ENCODE measurements at places on chromosomes 2 and 18.

GRCh38 chr18:58691256-58691655, 20.0 kb downstream of the MALT1 start:
- DNase-seq: peak; percentile 31

DNA sequence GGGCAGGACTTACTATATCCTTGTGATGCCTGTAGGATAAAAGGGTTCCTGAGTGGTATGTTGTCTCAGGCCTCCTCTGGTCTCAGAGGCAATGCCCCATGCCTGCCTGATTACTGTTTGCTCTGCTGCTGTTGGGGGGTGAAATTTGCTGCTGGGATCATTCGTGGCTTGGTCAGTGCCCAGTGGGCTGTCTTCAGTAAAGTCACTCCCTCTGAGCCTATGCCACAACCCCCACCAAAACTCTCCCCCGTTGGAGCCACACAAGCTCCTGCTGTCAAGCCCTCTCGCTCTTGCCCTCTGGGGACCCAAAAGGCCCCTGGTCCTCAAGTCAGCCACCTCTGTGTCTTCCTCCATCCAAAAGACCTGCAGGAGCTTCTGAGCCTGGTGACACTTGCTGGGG, 38.6 kb upstream of the TGIF1 start:
- no peak for DNase-seq

DNA sequence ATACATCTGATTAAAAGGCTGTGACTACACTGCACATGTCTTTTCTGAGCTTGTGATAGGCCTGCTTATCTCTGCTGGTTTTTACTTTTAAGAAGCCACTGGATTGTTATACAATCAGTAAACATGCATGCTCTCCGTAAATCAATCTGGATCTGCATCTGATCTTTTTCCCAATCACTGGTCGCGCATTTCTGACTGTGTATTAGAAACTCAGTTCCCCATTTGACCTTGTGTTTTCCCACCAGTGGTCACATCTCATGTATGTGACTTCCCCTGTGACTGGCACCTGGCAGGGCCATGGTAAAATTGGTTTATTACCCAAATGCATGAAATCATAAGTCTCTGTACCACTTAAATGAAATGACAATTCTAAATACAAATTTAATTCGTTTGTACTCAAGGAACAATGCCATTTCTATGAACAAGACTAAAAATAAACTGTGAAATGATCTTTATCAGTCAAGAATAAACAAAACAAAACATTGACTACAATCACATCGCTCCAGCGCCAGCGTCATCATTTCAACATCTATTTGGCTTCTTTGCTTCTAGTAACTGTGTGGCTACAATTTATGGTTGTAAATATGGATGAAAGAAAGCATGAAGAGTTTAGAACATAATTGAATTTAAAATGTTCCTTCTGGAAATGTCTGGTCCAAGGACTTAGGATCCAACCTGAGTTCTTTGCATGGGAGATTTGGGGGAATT, 396.6 kb upstream of the TRIB2 start:
- peak; percentile 25 for DNase-seq

DNA sequence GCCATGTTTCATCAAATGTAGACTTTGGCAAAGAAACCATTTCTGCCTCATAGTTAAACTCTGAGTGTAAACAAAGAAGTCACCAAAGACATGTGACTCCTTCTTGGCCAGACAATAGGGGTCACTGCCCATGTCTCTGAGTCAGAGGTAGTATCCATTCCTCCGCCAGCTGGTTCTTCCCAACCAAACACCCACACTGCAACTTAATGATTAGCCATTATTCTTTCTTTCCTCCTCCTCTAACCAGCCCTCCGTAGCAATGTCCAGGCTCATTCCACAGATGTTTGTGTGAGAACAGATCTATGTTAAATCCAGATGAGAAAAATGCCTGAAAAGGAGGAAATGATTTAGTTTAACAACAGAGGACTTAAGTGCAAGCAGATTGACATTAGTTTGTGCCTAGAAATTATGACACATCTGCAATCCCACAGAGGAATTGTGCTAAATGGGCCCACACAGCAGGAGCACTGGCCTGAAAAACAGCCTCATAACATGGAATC, 127.9 kb upstream of the SH3BP4 start:
- peak; percentile 88 for DNase-seq

DNA sequence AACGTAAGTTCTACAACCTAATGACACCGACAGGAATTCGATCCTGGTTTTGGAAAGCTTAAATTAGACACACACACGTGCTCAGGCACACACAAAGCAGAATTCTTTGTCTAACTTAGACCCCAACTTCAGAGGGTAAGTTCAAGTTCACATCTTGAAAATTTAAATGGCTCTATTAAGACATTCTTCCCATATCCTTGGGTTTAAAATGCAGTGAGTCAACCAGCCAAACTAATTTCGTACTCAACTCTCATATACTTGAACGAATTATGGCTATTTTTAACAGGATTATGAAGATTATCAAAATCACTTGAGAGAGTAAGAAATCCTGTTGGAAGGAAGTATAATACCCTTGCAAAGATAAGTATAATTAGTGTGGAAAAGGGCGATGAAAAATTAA, 53.2 kb upstream of the ARL4C start:
- no peak for DNase-seq

DNA sequence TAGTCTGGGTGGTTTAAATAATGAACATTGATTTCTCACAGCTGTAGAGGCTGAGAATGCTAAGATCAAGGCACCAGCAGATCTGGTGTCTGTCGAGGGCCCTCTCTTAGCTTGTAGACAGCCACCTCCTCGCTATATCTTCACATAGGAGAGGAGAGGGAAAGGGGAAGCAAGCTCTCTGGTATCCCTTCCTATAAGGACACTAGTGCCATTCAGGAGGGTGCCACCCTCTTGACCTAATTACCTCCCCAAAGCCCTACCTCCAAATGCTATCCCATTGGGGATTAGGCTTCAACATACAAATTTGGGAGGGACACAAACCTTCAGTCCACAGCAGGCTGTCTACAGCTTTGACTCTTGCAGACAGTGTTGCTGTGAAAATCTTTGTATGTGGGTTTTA, 76.7 kb downstream of the BOLA3 start:
- no peak for DNase-seq

GRCh38 chr2:237213315-237214022, 127.8 kb downstream of the COPS8 start:
- peak; percentile 94 for DNase-seq

- no peak for DNase-seq
Measured at GRCh38 chr2:69011611-69012157, 1.3 kb upstream of the ANTXR1 start.

GRCh38 chr2:98216616-98217015, 129.6 kb upstream of the CNGA3 start:
- DNase-seq: no peak

DNA sequence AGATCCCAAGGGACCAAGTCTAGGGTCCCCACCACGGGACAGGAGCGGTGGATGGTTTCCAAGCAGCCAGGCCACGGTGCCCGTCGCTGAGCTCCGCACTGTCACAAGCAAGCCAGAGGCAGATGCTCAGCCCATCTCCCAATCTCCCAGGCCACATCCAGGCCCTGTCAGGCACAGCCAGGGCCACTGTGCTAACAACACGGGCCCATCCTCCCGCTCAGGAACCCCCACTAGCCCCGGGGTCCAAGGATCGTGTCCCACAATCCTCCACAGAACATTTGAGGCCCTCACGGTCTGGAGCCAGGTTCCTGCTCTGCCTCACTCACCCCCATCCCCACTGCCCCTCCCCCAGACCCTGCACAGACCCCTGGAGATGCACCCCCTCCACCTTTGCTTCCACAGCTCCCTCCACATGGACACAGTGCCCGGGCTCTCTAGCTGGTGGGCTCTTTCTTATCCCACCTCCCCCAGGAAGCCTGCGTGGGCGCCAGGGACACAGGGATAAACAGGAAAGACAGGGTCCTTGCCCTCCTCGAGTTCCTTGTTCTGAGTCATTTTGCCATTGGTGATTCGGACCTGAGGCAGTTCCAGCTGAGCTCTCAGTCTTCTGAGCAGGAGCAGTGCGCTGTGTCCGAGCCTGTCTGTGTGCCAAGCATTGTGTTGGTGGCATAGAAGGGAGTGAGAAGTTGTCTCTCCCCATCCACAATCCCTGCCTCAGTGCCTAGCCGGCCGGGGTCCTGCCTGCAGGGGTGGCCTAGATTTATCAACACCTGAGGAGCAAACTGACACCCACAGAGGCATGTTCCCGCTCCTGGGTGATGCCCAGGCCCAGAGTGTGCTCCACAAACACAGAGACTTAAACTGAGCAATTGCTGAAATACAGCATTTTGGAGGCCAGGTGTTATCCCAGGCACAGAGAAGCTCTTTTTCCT, 7.0 kb downstream of the CROCC2 start:
- DNase-seq: no peak

- no peak for DNase-seq
Measured at GRCh38 chr2:226159875-226160479, 639.6 kb downstream of the IRS1 start.

- DNase-seq: no peak
Measured at GRCh38 chr2:102950371-102950946, 188.6 kb downstream of the TMEM182 start.

GRCh38 chr2:120749506-120750431, 14.1 kb downstream of the GLI2 start:
- DNase-seq: no peak

DNA sequence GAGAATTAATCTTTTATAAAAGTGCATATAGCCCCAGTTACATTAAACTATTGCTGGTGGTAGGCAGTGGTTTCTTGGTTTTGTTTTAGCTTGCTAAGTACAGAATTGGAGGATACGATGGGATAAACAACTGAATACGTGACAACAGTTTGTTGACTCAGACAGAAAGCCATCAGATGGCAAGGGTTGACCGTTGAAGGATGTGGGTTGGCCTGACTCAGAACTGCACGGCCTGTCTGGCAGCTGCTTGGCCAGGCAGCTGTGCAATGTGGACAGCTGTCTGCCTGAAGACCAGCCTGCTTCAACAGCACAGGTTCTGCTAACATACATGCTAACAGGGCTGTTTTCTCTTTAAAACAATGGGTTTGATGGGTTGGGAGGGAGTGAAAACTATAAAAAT, 46.6 kb downstream of the PRKRA start:
- peak; percentile 78 for DNase-seq

- no peak for DNase-seq
Measured at GRCh38 chr2:207934720-207935119, 90.6 kb downstream of the PLEKHM3 start.

DNA sequence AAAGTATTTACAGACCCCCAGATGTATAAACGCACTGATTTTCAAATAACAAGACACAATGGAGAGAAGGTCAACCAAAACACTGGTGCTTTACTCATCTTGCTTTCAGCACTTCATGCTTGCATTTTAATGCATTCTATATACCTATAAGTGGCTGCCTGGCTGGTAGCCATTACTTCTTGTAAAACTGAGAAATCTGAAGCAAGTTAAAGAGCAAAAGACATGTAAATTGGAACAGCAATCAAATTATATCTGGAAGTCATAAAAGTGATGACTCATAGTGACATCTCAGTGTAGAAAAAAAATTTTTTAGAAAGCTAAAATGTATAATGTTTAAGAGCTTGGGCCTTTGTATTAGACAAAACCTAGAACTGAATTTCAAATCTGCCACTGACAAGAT, 106.2 kb downstream of the CCDC141 start:
- DNase-seq: no peak

- no peak for DNase-seq
Measured at GRCh38 chr2:55896633-55897032, 26.9 kb downstream of the EFEMP1 start.

DNA sequence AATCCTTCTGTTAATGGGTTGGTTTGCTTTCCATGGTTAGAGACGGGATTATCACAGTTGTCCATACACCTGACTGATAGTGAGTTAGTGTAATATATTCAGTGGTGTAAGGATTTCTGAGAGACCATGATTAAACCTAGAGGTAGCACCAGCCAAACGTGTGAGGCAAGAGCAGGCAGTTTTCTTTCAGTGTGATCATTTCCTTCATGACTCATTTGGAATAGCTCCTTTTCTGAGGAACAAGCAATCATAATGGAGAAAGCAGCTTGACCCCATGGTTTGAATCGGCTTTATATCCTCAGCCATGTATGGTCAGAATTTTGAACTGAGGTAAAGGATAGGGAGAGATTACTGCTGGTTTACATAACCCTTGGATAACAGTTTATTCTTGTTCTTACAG, 2.9 kb downstream of the MXD1 start:
- peak; percentile 92 for DNase-seq

GRCh38 chr2:191933307-191934105, 86.6 kb upstream of the CAVIN2 start:
- peak; percentile 62 for DNase-seq

- no peak for DNase-seq
Measured at GRCh38 chr2:142885543-142885942, 8.1 kb downstream of the KYNU start.

GRCh38 chr2:136332436-136333095, 214.6 kb upstream of the CXCR4 start:
- no peak for DNase-seq

GRCh38 chr18:25169701-25170100, 182.3 kb downstream of the ZNF521 start:
- no peak for DNase-seq

- DNase-seq: peak; percentile 50
Measured at GRCh38 chr2:167293172-167293781, 405.0 kb downstream of the XIRP2 start.

DNA sequence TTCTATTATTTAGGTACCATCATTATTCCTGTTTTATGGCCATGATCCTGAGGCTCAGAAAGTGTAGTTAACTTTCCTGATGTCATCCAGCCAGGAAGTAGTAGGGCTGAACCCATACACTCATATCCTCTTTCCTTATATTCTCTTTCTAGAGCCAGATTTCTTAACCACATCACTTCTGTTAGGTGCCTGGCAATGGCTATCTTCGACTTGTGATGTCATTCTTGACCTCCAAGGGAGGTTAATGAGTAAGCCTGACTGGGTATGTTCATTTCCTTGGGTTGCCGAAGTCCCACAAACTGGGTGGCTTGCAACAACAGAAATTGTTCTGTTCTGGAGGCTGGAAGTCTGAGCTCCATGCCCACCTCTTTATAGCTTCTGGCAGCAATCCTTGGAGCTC, 43.4 kb downstream of the ITGB6 start:
- DNase-seq: peak; percentile 72

DNA sequence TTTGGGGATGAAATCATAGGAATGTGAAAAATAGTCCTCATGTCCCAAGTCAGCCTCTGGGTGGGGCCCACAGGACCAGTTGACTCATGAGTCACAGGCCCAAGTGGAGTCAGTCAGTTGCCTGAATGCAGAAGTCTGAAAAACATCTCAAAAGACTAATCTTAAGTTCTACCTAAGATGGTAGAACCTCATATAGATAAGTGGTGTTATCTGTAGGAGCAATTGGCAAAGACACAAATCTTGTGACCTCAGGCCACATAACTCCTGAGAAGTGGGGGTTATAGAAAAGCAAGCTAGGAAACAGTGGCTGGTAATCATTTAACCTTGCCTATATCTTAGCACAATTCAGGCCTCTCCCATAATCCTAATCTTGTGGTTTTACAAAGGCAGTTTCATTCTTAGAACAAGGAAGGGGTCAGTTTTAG, 257.1 kb upstream of the SPOPL start:
- DNase-seq: peak; percentile 22

- no peak for DNase-seq
Measured at GRCh38 chr18:21762181-21762772, 21.7 kb downstream of the MIB1 start.

Data from choroid plexus epithelial cell (primary cell).